ENCODE measurements at places on chromosomes 4 and X.

GRCh38 chr4:74947798-74948197, 14.9 kb downstream of the PARM1 start:
- no peak for DNase-seq

- DNase-seq, result no peak
Measured at GRCh38 chr4:93409035-93409434, 419.5 kb upstream of the ATOH1 start.

DNA sequence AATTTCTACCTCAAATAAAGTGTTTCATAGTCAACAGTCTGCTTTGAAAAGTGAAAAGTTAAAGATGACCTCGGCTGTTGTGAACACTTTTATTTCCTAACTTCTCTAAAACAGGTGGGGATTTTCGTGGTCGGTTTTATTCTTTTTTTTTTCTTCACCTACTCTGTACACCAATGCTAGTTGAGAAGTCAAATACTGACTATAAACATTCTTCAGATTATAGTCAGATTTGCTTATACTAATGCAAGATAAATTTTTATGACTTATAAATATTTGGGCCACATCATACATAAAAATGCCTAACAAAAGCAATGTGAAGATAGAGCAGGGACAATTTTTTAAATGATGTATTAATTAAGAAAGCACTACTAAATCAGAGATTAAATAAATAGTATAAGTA, 98.1 kb upstream of the GPR34 start:
- DNase-seq, result no peak

GRCh38 chr4:36921476-36922216, 322.9 kb upstream of the NWD2 start:
- DNase-seq, result no peak

DNA sequence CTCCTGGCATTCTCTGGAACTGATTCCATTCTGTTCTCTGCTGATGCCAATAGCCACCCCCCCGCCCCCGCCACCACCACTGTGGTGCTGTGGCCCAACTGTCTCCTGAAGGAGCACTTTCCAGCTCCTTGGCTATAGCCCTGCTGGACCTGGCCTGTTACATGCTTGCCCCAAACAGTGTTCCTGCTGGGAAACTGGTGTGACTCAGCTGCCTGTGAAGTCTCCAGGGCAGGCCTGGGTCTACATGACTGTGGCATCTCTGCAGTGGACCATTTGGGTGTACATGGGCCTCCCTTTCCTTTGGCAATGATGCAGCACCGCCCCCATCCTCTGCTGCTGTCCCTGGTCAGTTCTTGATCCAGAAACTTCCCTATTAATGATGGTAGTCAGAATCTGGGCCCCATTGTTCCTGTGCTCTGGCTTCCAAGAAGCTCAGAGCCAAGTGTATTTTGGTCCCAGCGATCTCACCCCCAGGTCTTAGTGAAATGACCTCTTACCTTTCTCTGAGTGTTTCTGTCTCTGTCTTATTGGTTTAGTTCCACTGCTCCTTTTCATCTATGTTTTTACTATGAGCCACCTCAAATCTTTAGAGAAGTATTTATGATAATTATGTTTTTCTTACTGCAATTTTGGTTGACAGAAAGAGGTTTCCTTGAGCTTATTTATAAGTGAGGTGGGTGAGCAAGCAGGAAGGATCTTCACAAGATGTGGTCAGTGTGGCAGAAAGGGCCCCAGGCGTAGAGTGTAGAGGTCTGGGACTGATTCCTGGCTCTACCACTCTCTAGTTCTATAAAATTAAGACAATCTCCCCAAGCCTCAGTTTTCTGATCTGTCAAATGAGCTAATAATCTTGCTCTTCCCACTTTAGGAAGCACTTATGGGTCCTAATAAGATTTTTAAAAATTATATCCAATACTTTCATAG, 210.7 kb upstream of the EOLA2 start:
- DNase-seq, result no peak

DNA sequence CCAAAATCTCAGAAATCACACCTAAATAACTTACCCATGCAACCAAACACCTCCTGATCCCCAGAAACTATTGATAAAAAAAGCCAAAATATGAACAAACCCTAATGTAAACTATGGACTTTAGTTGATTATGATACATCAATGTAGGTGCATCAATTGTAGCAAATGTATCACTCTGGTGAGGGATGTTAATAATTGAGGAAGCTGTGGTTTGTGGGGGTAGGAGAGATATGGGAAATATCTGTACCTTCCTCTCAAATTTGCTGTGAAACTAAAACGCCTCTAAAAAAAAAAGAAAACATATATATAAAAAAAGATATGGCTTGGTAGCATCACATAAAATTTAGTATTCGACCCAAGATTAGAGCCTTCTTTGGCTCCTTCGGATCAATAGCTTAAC, 144.3 kb upstream of the CPEB2 start:
- no peak for DNase-seq

GRCh38 chr4:84479663-84480062, 19.4 kb downstream of the NKX6-1 start:
- no peak for DNase-seq

- DNase-seq, result no peak
Measured at GRCh38 chrX:53249408-53250042, 24.5 kb upstream of the KDM5C start.

DNA sequence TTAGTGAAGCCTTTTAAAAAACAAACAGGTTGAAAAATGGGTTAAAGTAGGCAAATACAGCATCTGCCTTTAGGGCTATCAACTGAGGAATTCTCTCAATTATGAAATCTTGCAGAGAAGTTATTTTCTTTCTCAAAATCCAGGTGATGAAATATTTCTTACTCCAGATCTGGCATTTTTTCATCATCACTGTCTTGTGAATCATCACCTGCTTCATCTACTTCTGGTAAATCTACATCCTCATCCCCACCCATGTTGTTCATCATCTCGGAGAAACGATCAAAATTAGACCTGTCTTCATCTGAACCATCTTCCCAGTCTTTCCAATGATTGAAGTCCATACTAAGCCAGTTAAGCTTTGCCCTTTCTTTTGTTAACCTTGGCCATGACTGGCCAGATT, 33.3 kb upstream of the HPF1 start:
- DNase-seq, result no peak

DNA sequence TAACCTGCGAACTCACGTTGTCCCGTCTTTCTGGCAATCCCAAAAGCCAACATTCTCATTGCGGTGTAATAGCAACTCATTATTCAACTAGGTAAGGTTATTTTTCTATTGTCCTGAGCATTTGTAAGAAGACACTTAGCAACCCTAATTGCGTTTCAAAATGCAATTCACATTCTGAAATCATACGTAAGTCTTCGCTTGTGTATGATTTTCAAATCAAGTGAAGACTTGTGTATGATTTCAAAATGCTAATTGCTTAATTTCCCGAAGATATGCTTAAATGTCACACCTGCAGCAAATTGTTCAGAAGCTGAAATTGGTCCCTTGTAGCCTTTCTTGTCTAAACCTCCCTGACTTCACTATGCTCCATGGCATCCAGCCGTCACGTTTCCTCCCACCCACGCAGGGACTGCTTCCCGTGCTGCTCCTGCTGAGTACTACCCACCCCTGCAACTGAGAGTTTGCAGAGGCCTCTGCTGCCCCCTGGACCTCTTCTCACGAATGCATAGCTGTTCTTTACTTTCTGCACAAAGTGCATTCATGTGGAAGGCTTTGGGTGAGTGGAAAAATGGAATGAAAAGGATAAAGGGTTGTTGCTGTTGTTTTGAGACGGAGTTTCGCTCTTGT, 40.8 kb upstream of the CLDN24 start:
- DNase-seq, result no peak

DNA sequence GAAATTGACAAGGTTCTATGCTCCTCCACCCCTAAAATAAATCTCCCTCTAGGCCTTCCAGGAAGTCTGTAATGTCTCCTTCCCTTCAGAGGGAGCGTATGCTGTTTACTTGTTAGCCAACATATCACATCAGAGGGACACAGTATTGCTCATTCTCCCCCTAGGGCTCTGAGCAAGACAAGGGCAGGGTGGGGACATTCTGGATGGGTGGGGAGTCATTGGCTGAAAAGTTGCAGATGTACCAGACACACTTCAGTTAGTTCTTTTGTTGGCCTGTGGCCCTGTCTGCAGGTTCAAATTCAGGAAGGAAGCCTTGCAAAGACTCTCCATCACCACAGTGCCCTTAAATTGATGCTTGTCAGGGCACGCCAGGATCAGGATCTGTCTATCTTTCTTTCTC, 106.3 kb upstream of the TEX13D start:
- no peak for DNase-seq

- DNase-seq, result no peak
Measured at GRCh38 chrX:103697687-103698086, 11.2 kb upstream of the MORF4L2 start.

- DNase-seq, result no peak
Measured at GRCh38 chrX:119755981-119756533, 2.3 kb upstream of the SOWAHD start.

GRCh38 chr4:30354605-30355004, 365.6 kb upstream of the PCDH7 start:
- DNase-seq, result no peak

- DNase-seq, result no peak
Measured at GRCh38 chr4:2745981-2746806, 9.9 kb downstream of the TNIP2 start.

DNA sequence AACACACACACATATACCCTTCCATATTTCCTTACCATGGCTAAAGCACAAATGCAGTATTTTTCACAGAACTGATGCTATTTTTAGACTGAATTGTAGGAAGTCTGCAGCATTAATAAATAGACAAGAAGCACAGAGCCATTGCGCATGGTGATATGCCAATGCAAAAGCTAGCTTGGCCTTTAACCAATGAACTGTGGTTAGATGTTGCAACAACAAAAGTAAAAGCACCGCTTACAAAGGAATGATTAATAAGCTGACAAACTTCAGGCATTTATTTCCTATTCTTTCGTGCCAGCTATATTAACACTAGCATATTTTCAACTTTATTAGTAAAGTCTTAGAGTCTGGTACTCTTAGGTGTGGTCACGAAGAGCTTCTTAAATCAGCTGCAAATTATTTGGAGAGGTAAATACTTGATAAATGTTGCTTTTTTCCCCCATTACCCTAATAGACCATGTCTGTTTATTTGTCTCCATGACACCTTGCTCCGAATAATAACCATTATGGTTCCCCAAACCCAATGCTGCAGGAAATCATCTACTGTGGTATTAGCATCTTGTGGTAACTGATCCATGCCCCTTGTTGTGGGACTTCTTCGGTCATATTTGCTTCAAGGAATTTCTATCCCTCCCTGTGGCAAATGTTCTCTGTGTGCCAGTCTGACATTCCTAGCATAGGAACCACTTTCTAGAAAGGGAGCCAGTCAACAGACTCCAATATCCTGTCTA, 306.1 kb upstream of the TAPT1 start:
- no peak for DNase-seq

DNA sequence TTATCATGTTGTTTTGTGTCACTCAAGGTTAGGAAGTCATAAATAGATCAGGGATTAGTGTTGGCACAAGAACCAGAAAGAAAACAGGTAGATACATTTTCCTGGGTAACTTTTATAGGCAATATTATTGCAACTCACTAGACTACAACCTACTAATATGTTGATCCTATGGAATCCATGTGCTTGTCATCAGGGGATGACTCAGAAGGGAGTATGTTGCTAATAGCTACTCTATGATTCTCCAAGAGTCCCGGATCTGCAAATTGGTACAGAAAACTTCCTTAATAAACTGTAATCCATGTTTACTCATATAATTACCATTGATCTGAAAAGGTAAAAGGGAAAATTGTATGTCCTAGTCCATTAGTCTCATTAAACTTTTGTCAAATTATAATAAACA, 11.7 kb upstream of the GNRHR start:
- no peak for DNase-seq

- no peak for DNase-seq
Measured at GRCh38 chr4:89427782-89428181, 120.2 kb upstream of the GPRIN3 start.

- DNase-seq, result no peak
Measured at GRCh38 chr4:4260185-4260751, 12.2 kb upstream of the TMEM128 start.

- no peak for DNase-seq
Measured at GRCh38 chrX:118503260-118504041, 7.8 kb downstream of the DOCK11 start.

- no peak for DNase-seq
Measured at GRCh38 chrX:20451929-20452328, 185.2 kb upstream of the RPS6KA3 start.
